ENCODE measurements at places on chromosomes 7 and 10. TPM values are rescaled to one million over a fixed set of nuclear protein-coding genes. Genes with fewer than 3 reads are reported as not detected.

GBX1 gene
- not detected for total RNA-seq

DNA sequence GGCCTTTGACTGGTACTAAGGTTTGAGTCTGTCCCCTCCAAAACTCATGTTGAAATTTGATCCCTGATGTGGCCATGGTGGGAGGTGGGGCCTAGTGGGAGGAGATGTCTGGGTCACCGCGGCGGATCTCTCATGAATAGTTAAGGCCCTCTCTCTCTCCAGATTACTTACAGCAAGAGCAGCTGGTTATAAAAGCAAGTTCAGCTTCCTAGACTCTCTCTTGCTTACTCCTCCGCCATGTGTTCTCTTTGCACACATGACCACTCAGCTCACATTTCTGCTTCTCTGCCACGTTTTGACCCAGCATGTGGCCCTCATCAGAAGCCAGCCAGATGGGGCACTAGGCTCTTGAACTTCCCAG, 29.9 kb upstream of the ZMIZ1 start:
- no peaks in the 10 kb centered on the region for H3K27me3 ChIP-seq
- no peak overlapping the region for H3K27ac ChIP-seq
- no peaks in the 10 kb centered on the region for H3K4me1 ChIP-seq

SYNPO2L gene
- not detected for total RNA-seq

CNPY1 gene
- total RNA-seq, result not detected

DNA sequence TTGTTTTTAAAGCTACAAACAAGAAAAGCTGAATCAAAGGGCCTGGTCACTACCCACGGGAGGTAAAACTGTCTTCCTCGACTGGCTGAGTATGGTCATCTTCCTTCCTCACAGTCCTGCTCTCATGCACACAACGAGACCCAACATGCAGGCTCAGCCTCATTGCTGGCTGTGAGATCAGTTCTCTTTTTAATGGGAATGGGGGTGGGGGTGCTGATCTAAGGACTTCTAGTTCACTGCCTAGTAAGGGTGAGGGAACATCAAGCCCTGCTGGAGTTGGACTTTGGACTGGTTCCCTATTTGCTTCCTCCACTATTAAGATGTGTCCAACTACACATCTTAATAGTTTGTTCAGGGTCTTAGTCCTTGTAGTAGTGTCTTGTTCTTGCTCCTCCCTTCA, 48.2 kb downstream of the ABCB4 start:
- H3K27ac ChIP-seq, result no peak overlapping the region
- no peaks in the 10 kb centered on the region for H3K4me1 ChIP-seq
- H3K27me3 ChIP-seq, result no peaks in the 10 kb centered on the region
- peaks cover 31% of the 10 kb centered on the region for H3K36me3 ChIP-seq
- no peak overlapping the region for H3K4me3 ChIP-seq
- no peak for DNase-seq
